Naive thymus-derived CD4-positive, alpha-beta T cell (primary cell): ENCODE measurements at places on chromosomes 7 and 10. TPM values are rescaled to one million over a fixed set of nuclear protein-coding genes. Genes with fewer than 3 reads are reported as not detected.

- no peak for DNase-seq
Observed at GRCh38 chr10:116510565-116510964, 35.2 kb upstream of the PNLIP start.

DNA sequence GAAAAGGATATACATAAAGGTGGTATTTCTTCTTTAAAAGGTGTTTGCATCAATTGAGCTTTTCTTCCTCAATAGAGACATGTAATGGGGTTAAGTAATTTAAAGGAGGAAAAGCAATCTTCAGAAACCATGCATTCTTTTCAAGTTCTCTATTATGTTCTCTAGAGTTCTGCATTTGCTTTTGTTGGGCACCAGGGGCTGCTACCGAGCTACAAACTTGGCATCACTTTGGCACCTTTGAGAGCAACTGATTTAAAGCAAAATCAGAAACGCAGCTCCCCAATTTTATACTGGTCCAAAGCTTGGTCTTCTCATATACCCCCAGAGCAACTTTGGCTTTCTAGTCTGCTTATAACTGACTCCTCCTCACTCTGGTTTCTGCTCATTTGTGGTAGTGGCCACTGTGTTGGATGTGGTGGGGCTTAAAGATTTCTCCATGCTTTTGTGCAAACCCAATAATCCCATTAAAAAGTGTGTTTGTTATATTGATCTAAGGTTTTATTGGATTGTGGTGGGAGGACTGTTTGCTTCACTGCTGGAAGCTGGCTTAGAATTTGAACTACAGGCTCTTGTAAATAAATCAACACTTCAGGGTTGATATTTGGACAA is 712.1 kb downstream of the PHTF2 start:
- DNase-seq = no peak

Gene CYP2C19
- total RNA-seq = not detected in 2 replicates

GRCh38 chr10:130027716-130028464 is 63.8 kb upstream of the EBF3 start:
- DNase-seq = no peak

GRCh38 chr10:36630267-36630666 is 495.1 kb upstream of the ANKRD30A start:
- DNase-seq = no peak

DNA sequence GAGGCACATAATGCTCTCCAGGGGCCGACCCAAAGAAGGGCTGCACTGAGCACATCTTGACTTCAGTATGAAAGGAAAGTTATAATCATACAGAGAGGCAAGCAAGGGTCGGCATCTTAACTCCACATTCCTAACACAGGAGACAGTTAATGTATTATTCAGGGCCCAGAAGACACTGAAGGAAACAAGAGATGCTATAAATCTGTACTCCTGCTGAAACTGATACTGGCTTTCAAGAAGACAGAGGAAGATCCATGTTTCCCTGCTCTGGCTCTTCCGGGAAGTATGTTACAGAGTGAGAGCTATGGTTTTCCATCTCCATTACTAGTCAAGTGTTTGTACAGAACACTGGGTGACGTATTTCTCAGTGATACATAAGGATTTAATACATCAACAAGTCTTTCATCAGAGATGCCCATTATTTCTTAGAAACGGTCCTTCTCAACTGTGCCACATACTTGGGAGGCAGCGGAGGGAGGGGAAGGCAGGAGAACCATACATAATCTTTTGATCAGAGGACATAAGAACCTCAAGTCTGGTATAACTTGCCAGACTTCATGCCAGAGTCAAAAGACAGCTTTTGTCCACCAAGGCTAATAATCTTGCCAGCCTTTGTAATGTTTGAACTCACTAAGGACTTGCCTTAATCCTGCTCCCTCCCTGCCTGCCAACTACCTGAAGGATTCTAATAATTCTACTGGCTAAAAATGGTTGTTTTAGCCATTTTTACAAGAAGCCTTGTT is 58.1 kb downstream of the ENO4 start:
- no peak for DNase-seq

- DNase-seq = no peak
Observed at GRCh38 chr10:112750427-112751167, 199.4 kb upstream of the TCF7L2 start.

DNA sequence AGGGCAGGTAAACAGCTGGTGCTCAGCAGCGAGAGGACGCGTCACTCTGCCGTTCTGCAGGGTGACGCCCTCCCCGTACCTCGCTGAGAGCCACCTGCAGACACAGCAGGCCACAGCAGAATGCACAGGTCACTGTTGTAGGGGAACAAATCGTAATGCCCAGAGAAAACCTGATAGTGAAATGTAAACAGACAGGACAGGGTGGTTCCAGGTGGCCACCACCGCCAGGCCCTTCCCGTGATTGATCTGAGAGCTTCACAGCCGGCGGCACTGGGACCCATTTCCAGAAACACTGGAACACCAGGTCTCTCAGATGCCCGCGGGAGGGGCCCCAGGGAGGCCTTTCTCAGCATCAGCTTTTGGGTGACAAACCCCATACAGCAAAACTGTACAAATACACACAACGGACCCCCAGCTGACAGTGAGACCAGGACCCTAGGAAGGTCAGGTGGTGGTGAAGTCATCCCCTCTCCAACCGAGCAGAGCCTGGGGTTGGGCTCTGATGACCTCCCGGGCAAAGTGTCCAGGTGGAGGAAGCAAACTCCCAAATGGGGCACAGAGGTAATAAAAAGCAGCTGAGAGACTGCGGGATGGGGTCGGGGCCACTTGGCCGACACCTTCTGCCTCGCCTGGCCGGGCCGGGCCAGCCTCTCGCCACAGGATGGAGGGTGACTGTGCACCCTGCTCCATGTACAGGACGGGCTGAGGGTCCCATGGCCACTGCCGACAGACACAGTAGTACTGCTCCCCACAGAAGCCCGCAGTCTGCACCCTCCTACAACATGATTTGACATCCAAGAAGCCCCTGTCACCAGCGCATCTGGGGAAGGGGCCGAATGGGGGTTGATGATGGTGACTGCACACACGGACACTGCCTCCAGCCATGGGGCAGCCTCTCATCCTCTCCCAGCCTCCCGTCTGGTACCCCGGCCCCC is 4.6 kb downstream of the BHLHA15 start:
- DNase-seq = no peak
